ENCODE measurements at places on chromosomes 6 and 20. TPM values are rescaled to one million over a fixed set of nuclear protein-coding genes. Genes with fewer than 3 reads are reported as not detected.

Gene E2F1
- total RNA-seq = 2.3 TPM

- no peaks in the 10 kb centered on the region for H3K36me3 ChIP-seq
- peak; percentile 94 for DNase-seq
- peak overlapping the region; percentile 92 for H3K27ac ChIP-seq
- peaks cover 23% of the 10 kb centered on the region for H3K4me1 ChIP-seq
- no peaks in the 10 kb centered on the region for H3K27me3 ChIP-seq
- no peak overlapping the region for H3K4me3 ChIP-seq
Measured at GRCh38 chr20:5654557-5654956, 95.6 kb upstream of the SHLD1 start.

GRCh38 chr6:36688063-36688738 is 9.4 kb upstream of the RAB44 start:
- H3K27me3 ChIP-seq = no peaks in the 10 kb centered on the region
- DNase-seq = no peak
- no peak overlapping the region for H3K4me3 ChIP-seq
- no peak overlapping the region for H3K27ac ChIP-seq

GRCh38 chr6:18053555-18054445 is 66.4 kb upstream of the KIF13A start:
- no peak for DNase-seq
- H3K4me3 ChIP-seq = no peak overlapping the region
- no peaks in the 10 kb centered on the region for H3K36me3 ChIP-seq
- H3K27me3 ChIP-seq = no peaks in the 10 kb centered on the region
- no peak overlapping the region for H3K27ac ChIP-seq

GRCh38 chr20:57902473-57902872 is 192.7 kb upstream of the PMEPA1 start:
- H3K4me3 ChIP-seq = no peak overlapping the region
- no peaks in the 10 kb centered on the region for H3K36me3 ChIP-seq
- peak; percentile 86 for DNase-seq
- H3K27ac ChIP-seq = no peak overlapping the region
- peaks cover 13% of the 10 kb centered on the region for H3K27me3 ChIP-seq

GRCh38 chr6:33430991-33431879 is 11.4 kb downstream of the SYNGAP1 start:
- peaks cover 49% of the 10 kb centered on the region for H3K4me1 ChIP-seq
- peak; percentile 45 for DNase-seq
- peaks cover 5% of the 10 kb centered on the region for H3K36me3 ChIP-seq
- H3K4me3 ChIP-seq = peak overlapping the region; percentile 12

GRCh38 chr6:52506476-52506875 is 70.4 kb downstream of the TRAM2 start:
- no peak overlapping the region for H3K4me3 ChIP-seq
- H3K27ac ChIP-seq = no peak overlapping the region
- no peak for DNase-seq
- H3K4me1 ChIP-seq = peaks cover 51% of the 10 kb centered on the region
- H3K36me3 ChIP-seq = peaks cover 59% of the 10 kb centered on the region

DNA sequence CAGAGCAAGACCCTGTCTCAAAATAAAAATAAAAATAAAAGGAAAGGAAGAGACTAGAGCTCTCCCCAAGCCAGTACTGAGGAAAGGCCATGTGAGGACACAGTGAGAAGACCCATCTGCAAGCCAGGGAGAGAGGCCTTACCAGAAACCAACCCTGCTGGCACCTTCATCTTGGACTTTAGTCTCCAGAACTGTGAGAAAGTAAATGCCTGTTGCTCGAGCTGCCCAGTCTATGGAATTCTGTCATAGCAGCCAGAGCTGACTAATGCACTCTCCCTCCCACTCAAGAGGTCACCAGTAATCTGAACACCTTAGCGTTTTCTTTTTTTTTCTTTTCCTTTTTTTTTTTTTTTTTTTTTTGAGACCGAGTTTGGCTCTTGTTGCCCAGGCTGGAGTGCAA is 7.3 kb upstream of the PRPH2 start:
- no peaks in the 10 kb centered on the region for H3K36me3 ChIP-seq
- H3K4me1 ChIP-seq = peaks cover 5% of the 10 kb centered on the region
- H3K27ac ChIP-seq = no peak overlapping the region
- H3K27me3 ChIP-seq = no peaks in the 10 kb centered on the region
- H3K4me3 ChIP-seq = no peak overlapping the region

All from astrocyte (in vitro differentiated cells and primary cell).